ENCODE measurements at places on chromosomes 12 and 14.

DNA sequence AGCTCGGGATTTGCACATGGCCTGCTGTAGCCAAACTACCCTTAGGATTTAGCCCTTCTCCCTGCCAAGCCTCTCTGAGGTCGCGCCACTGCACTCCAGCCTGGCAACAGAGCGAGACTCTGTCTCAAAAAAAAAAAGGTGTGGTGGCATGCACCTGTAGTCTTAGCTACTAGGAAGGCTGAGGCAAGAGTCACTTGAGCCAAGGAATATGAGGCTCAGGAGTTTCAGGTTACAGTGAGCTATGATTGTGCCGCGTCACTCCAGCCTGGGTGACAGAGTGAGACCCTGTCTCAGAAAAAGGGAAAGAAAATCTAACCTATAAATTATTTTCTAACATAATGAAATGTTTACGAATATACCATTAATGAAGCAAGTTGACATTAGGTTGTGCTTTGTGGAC lies 29.7 kb downstream of the ESRRB start:
- no peak for DNase-seq

DNA sequence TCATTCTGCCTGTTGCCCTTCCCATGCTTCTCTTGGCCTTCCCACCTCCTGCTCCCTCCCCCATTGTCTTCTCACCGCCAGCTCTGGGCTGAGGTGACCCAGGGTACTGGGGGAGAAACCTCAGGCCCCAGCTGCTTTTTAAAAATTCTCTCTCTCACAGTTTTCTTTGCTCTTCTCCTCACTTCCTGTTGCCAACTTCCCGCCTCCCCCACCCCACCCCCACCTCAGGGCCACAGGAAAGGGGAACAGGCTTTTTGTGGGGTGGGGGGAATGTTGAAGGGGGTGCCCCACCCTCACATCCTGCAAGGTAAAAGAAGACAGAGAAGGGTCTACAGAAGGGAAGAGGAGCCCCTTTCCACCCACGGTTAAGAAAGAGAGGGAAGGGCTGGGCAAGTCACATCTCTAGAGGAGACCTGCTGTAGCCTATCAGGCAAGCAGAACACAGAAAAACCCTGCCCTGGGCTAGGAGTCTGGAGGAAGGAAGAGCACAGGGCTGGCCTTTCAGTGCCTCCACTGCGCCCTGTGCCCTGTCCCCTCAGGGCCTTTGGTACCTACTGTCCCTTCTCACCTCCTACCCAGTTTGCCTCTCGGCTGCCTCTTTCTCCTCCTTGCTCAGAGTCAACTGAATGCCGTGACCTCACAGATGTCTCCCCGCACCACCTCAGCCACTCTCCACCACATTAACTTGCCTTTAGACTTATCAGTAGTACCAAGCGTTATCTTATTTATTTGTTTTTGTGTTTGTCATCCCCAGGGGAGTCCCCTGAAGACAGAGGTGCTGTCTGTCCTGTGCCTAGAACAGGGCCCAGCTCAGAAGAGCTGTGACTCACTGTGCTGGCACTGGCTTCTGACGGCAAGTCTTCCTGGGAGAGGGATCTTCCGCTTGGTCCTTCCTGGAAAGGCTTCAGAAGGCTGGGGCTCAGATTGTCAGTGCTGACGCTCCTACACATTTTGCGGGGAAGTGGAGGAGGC lies 1.7 kb downstream of the ARHGAP9 start:
- DNase-seq: peak; percentile 40

DNA sequence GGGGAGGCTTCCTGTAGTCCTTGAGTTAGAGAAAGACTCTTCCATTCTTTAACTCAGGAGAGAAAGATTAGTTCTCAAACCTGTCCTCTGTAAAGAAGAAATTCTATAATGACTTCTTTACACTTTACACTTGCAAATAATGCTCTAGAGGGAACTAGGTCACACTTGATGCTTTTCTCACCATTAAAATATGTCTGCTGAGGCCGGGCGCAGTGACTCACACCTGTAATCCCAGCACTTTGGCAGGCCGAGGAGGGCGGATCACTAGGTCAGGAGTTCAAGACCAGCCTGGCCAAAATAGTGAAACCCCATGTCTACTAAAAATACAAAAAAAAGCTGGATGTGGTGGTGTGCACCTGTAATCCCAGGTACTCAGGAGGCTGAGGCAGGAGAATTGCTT lies 6.3 kb downstream of the NTN4 start:
- no peak for DNase-seq

- DNase-seq: no peak
Observed at GRCh38 chr12:10363914-10364814, 25.7 kb downstream of the KLRK1 start.

DNA sequence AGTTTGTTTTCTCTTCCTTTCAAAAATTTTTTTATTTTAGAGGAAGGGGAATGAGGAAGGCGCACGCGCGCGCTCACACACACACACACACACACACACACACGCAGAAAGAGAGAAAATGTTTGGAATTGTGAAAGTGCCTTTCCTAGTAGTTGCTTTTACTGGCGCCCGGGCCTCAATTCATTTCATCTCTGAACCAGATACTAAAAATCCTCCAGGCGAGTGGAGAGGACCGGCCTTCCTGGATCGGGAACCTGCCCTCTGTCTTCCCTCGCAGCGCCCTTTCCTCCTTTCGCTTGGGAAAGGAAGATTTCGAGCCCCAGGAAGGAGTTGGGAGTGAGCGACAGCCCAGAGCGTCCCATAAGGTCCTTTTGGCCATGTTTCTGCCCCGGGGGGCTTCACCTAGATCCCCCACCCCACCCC lies 7.8 kb upstream of the TBX3 start:
- no peak for DNase-seq

GRCh38 chr14:105093038-105093430 lies 27.8 kb upstream of the GPR132 start:
- DNase-seq: peak; percentile 50

DNA sequence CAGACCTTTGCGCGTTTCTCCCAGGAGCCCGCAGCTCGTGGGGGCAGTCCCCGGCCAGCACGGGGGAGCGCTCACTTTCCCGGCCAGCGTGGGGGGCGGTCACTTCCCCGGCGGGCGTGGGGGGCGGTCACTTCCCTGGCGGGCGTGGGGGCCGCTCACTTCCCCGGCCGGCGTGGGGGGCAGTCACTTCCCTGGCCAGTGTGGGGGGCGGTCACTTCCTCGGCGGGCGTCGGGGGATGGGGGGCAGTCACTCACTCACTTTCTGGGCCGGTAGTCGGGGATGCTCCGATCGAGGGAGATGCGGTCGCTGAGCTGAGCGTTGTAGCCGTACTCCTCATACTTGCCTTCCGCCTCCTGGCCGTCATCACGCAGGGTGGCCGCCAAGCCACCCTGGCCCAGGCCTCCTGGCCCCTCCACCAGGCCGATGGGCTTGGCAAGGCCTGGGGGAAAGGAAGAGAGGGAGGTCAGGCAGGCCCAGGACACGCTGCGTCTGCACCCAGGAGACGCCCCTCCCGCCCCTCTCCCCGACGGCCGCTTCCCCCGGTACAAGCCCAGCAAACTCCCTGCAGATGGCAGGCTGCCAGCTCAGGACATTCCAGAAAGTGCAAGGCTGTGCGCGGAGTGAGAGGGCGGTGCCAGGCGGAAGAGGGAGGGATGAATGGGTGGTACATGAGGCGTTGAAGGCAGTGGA lies 43.3 kb downstream of the GALNT9 start:
- no peak for DNase-seq

DNA sequence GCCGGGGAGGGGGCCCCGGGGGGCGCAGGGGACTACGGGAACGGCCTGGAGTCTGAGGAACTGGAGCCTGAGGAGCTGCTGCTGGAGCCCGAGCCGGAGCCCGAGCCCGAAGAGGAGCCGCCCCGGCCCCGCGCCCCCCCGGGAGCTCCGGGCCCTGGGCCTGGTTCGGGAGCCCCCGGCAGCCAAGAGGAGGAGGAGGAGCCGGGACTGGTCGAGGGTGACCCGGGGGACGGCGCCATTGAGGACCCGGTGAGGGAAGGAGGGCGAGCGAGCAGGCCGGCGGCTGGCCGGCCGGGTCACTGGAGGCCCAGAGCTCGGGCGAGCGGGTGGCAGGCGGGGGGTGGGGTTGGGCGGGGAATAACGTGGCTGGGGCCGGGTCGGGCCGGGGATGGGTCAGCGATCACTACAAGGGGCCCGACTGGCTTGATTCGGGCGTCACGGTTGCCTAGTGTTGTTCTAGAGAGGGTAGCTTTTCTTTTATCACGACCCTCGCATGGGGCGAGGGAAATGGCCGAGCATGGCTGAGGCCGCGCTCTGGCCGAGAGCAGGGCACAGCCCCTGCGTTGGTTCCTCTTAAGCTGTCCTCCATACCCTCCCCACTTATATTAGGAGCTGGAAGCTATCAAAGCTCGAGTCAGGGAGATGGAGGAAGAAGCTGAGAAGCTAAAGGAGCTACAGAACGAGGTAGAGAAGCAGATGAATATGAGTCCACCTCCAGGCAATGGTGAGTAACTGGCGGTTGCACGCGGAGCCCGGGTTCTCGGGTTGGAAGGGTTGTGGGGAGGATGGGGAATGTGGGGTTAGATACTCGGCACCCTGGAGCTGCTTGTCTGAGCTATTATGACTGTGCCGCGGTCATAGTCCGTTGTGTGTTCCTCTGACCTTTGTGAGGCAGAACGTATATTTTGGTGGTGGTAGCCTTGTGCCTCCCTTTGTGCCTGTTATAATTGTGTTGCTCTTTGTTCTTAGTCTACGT lies 603 bp downstream of the PABPN1 start:
- DNase-seq: peak; percentile 33

- no peak for DNase-seq
Observed at GRCh38 chr12:132954471-132955048, 1.5 kb downstream of the ZNF605 start.

DNA sequence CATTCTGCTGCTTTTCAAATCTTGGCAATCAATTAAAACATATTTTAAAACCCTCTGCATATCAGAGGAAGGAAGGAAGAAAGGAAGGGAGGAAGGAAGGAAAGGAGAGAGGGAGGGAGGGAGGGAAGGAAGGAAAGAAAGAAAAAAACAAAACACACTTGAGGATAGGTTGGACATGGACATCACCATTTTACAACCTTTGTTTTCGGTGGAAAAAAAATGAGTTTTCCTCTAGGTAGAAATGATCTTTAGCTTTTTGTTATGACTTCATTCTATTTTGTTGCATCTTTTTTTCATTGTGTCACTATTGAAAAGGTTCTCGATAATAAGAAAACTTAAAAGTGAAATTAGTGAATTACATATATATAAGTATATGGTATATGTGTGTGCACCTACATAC lies 522.9 kb downstream of the NOVA1 start:
- no peak for DNase-seq

DNA sequence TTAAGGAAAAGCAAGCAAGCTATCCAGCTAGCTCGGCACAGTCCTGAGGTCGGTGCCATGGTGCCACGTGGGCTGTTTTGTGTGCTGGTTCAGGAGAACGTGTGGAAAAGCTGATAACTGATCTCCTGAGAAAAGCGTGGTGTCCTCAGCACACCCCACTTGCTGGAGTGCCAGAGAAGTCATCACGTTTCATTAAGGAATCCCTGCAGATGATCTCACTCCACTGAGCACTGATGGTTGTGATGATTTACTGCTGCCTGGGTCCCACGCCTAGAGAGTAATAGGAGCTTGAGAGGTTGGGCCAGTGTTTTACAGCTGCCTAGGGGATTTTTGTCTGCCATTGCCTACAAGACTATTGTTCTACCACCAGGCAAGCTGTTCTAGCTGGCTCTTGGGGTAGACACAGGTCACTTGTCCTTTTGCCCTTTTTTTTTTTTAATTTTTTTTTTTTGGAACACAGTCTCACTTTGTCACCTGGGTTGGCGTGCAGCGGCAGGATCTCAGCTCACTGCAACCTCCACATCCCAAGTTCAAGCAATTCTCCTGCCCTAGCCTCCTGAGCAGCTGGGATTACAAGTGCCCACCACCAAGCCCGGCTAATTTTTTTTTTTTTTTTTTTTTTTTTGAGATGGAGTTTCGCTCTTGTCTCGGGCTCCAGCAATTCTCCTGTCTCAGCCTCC lies 42.3 kb upstream of the EVL start:
- no peak for DNase-seq

Measured in activated CD4-positive, alpha-beta T cell treated with anti-CD3 and anti-CD28 coated beads for 1 hour (primary cell).